Gastroesophageal sphincter (tissue), 4 donors: ENCODE measurements at places on chromosomes 5 and 9.

DNA sequence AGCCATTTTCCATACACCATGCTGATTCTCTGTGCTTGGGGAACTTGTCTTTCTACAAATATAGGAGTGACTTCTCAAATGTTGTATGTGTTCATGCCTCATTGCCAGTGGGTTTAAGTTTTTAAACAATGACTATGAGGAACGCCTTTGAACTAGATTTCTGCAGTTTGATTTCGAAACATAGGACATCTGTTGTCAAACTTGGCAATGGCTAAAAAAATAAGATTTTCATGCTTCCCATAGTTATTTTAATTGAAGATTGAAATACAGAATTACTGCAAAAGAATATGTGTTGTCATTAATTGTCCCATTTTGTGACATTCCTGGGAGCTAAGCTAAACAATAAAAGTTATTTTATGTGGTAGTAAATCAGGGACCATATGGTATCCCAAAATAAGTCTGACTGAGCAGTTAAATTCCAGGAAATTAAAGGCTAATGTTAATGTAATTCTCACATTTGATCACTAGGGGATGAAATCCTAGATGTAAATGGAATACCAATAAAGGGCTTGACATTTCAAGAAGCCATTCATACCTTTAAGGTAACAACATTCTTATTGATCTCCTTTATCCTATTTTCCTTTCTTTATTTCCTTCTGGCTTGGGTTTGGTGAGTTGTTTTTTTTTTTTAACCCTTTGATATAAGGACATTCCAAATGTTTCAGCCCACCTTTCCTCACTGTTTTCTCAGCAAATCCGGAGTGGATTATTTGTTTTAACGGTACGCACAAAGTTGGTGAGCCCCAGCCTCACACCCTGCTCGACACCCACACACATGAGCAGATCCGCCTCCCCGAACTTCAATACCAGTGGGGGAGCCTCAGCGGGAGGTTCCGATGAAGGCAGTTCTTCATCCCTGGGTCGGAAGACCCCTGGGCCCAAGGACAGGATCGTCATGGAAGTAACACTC is 116.7 kb downstream of the GOLPH3 start:
- ATAC-seq: no peak

GRCh38 chr5:32852535-32852934 is 141.4 kb downstream of the NPR3 start:
- ATAC-seq: no peak

DNA sequence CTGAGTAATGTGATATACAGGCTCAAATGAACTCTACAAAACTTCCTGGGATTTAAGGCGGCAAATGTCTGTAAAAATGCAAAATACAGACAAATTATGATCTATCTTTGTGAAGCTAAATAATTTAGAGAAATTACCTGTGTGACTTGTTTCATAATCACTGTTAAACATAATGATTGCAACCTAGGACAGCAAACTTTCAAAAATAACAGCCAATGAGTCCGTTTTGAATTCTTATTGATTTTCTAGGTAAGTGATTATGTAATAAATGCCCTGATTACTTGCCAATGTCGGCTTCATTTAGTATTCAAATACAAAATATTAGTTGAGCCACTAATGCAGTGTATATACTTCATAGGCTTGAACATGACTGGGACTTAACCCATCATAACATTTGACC is 238.2 kb upstream of the DAB2 start:
- ATAC-seq: no peak

- peak; percentile 13 for ATAC-seq
Observed at GRCh38 chr9:136665704-136666371, 3.1 kb downstream of the EGFL7 start.

- no peak for ATAC-seq
Observed at GRCh38 chr5:156121882-156122281, 205.1 kb upstream of the SGCD start.

GRCh38 chr9:124452841-124453585 is 2.8 kb downstream of the ADGRD2 start:
- no peak for ATAC-seq

- peak; percentile 92 for ATAC-seq
Observed at GRCh38 chr9:86795823-86796553, 151.3 kb downstream of the GAS1 start.

DNA sequence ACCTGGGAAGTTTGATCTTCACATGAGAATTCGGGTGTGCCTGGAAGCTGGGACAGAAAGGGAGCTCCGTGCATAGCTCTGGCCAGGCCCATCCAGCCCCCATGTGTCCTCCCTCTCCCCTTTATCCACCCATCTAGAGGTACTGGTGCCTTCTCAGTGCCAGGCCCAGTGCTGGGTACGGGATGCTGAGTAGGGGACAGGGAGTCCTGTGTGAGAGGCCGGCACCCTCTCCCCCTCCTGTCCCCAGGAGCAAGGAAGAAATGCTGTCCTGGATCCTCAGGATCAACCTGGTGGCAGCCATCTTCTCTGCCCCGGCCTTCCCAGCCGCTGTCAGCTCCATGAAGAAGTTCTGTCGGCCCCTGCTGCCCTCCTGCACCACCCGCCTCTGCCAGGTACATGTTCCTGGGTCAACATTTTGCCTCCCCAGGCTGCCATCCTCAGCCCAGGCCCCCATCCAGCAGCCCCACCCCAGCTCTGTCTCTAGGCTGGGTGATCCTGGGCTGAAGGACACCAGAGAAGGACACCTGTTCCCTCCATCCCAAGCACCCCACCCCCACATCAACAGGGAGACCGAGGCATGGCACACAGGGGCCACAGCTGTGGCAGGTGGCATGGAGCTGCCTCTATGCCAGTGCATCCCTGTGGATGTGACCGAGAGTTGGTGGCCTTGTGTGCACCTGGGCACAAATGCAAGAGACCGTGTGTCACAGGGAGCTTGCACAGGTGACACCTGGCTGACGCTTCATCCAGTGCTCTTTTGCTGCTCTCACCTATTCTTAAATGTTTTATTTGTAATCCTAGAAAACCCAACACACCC is 43.0 kb downstream of the PSD2 start:
- no peak for ATAC-seq

GRCh38 chr5:3843706-3844105 is 248.1 kb downstream of the IRX1 start:
- ATAC-seq: no peak

- no peak for ATAC-seq
Observed at GRCh38 chr9:109903515-109904138, 123.6 kb downstream of the PALM2AKAP2 start.

DNA sequence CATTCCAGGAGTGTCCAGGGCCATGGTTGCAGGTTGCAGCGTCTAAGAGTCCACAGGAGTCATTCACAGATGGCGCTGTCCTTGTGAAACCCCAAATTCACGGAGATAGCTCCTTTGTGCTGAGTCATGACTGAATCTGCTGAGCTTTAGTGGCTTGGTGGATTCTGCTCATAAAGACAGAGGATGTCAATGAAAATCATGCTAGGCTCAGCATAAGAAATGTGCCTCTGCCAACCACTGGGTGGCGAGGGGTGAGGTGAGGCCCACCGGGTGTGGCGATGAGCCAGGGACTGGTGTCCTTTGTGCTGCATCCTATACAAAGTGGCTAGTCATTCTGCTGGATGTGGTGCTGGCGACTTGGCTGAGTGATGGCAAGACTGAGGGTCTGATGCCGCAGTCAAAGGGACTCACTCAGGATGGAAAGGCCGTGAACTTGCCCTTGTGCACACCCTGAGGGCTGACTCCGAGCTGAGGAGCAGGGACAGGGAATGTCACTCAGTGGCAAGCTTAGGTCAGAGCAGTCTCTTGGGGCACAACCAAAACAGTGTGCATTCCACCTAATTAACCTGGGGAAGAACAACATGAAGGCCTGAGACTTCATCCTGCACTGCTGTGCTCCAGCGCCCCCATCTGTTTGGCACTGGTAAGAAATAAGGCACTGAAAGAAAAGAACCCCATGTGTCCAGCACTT is 71.5 kb downstream of the DAP start:
- no peak for ATAC-seq

DNA sequence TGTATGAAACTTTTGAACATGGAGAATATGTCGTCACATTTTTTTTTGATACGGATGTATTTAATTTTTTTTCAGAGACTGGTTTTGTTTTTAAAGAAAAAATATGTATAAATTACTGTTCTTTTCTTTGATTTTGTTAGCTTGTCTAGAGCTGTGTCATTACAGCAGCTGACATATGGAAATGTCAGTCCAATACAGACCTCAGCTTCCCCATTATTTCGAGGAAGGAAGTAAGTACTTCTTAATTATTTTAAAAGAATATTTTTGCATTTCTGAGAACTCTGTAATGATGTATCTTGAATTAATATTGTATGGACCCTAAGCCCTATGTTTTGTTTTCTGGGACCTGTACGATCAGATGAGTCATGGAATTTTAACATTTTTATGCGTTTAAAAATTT is 7.6 kb downstream of the TENT2 start:
- no peak for ATAC-seq

DNA sequence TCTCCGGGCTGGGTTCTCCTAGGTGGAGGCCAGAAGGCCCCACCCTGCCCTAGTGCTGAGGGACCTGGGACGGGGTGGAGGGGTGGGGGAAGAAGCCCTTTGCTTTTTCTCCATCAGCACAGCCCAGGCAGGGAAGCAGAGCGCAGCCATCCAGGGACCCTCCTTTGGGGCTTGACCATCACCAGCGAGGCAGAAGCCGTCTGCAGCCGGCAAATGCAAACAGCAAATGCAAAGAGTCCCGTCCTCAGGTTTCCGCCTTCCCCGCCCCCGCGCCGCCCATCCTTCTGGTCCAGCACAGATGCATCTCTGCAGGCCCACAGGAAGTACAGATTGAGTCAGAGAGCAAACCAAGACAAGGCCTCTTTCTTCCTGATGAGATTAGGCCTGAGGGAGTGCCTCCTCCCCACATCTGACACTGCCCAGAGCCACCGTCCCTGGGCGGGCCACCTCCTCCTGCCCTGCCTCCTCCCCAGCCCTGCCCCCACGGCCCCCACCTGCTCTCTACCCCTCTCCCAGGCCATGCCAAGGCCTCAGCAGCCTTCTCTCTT is 23.4 kb downstream of the CORO2A start:
- ATAC-seq: no peak

GRCh38 chr5:81631621-81632020 is 119.3 kb downstream of the SSBP2 start:
- ATAC-seq: no peak

DNA sequence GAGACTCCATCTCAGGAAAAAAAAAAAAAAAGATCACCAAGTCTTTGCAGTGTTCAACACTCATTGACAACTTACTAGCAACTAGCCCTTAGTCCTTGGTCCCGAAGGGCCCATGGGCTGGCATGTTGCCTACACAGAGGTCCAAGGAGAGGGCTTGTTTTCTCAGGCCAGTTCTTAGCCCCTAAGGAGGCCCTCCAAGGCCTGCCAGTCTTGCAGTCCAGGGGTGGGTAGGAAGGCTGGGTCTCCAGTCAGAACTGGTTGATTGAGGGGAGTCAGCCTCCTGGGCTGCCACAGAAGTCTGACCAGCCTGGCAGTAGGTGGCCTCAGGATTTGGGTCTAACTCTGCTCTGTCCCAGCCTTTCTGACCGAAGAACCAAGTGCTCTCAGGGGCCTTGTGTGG is 32.7 kb downstream of the IER5L start:
- ATAC-seq: no peak

- no peak for ATAC-seq
Observed at GRCh38 chr9:83754383-83754977, 46.7 kb upstream of the UBQLN1 start.

- no peak for ATAC-seq
Observed at GRCh38 chr9:115328677-115329076, 210.7 kb upstream of the TNC start.

GRCh38 chr9:27586304-27586703 is 13.0 kb upstream of the C9orf72 start:
- ATAC-seq: no peak

GRCh38 chr9:96040591-96041461 is 165.3 kb downstream of the ERCC6L2 start:
- peak; percentile 35 for ATAC-seq

DNA sequence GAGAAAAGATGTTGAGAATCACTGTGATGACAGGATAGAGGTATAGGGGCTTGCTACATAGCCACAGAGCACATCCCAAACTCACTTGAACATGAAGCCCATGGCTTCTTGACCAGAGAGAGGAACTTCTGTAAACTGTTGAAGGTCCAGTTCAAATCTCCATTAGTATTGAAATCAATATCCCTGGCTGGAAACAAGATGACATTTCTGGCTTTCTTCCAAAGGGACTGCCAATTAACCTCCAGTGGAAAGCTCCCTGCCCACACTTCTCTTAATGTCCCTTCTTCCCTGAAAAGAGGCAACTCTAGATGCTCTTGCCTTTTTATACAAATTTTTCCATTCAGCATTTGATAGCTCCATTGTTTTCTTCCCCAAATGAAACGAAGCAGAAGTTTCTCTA is 612.1 kb downstream of the EBF1 start:
- ATAC-seq: no peak

GRCh38 chr9:28301281-28301680 is 728.0 kb upstream of the C9orf72 start:
- no peak for ATAC-seq

DNA sequence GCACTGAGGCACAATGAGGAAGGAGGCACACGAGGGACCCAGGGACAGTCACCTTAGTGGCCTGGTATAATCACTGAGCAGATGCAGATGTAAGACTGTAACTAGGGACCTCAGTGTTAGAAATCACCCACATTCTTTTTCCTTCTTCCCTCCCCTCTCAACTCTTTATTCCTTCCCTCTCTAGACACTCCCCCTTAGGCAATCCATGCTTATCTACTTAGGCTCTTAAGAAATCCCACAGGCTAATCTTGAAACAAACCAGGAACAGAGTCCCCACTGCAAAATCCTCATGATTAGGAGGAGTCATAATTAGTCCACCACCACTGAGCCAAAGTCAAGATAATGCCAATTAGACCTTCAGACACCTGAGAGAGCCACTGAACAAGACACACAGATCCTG is 84.7 kb downstream of the ELAVL2 start:
- no peak for ATAC-seq

DNA sequence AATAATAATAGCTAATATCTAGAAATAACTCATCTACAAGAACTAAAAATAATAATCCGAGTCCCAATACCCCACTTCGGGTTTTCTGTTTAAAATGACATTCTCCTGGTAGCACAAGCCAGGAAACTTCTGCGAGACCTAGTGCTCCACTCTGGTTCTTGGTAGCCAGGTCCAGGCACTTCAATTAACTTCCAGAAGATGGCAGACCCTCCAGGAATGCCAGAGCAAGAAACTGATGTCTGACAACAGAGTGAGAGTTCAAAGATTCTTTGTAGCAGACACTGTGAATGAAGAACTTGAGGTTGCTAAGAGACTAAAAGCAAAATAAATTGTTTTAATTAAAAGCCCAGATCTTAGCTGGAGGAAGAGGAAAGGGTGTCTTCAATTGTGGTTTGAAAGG is 1963.3 kb upstream of the CDH9 start:
- no peak for ATAC-seq

DNA sequence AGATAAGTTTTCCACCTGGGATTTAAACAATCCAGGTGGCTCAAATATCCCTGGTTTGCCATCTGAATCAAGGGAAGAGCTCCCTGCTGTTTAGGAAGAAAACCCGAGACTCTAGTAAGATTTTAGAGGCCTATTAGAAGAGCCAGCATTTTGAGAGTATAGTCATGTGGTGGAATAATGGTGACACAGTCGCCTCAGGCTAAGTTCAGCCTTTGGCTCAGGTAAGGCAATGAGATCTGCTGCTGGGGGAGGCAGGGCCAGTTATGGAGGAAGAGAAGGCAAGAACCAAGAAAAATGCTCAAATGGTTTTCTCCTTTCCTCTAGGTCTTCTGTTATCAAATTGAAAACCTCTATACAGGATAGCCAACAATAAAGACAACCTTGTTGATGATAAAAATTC is 16.2 kb downstream of the RAD1 start:
- no peak for ATAC-seq

GRCh38 chr9:135524130-135524861 is 3.1 kb downstream of the LCN1 start:
- ATAC-seq: no peak

GRCh38 chr5:20158006-20158405 is 170.0 kb upstream of the CDH18 start:
- ATAC-seq: no peak
